ENCODE measurements at places on chromosomes 1 and 21. TPM values are rescaled to one million over a fixed set of nuclear protein-coding genes. Genes with fewer than 3 reads are reported as not detected.
A peak's percentile ranks its signal among the peaks of the same experiment; 100 is the strongest.

DNA sequence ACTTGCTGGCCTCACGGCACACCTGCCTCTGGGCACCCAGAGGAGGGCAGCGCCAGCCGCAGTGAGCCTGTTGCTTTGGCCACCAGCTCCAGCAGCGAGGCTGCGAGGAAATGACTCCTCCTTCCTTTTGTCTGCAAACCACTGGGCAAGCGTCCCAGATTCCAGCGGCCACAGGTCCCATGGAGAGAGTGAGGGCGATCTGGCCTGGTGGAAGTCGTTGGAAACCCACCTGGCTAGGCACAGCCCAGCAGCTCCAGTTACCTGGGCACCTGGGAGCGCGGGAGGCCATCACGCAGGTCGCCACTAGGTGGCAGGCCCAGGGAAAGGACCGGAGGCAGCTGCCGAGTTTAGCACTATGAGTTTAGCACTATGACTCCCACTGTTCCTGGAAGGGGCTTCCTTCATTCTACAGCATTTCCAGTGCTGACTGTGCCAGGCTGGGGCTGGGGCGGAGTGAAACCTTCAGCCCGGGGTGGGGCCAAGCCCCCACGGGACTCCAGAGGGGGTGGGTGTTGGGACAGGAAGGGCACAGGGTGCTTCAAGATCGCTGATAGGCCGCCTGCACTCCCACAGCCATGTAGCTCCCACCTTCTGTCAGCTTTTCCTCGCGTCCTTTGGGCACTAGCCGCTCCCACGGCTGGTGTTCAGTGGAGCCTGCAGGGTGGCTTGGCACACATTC lies 1.1 kb upstream of the ESPN start:
- H3K4me1 ChIP-seq: peaks cover 4% of the 10 kb centered on the region
- H3K27ac ChIP-seq: no peak overlapping the region
- DNase-seq: peak; percentile 74

- no peak overlapping the region for H3K4me3 ChIP-seq
- no peaks in the 10 kb centered on the region for H3K27me3 ChIP-seq
- no peaks in the 10 kb centered on the region for H3K36me3 ChIP-seq
- no peak overlapping the region for H3K27ac ChIP-seq
- H3K4me1 ChIP-seq: no peaks in the 10 kb centered on the region
Observed at GRCh38 chr1:226912587-226913176, 27.4 kb upstream of the COQ8A start.

- DNase-seq: no peak
- H3K4me1 ChIP-seq: peaks cover 7% of the 10 kb centered on the region
- no peaks in the 10 kb centered on the region for H3K36me3 ChIP-seq
- no peak overlapping the region for H3K4me3 ChIP-seq
Observed at GRCh38 chr1:886311-886710, 37.4 kb upstream of the SAMD11 start.

GRCh38 chr1:25818569-25818968 lies 1.2 kb upstream of the MTFR1L start:
- H3K36me3 ChIP-seq: peaks cover 9% of the 10 kb centered on the region
- peak overlapping the region; percentile 86 for H3K4me3 ChIP-seq
- peaks cover 22% of the 10 kb centered on the region for H3K4me1 ChIP-seq
- H3K27me3 ChIP-seq: no peaks in the 10 kb centered on the region

- peaks cover 5% of the 10 kb centered on the region for H3K4me1 ChIP-seq
- H3K36me3 ChIP-seq: no peaks in the 10 kb centered on the region
- DNase-seq: peak; percentile 62
- H3K4me3 ChIP-seq: no peak overlapping the region
Observed at GRCh38 chr1:21594935-21595897, 73.9 kb downstream of the RAP1GAP start.

Gene CELA3B
- total RNA-seq: not detected

Gene JTB
- total RNA-seq: 204 TPM

Gene NUP210L
- total RNA-seq: 0.04 TPM

Gene NEGR1
- not detected for total RNA-seq

Gene OR2T35
- total RNA-seq: not detected
